Stimulated activated CD8-positive, alpha-beta memory T cell treated with anti-CD3 and anti-CD28 coated beads, Interleukin-4, amount 100 ng/mL, for 1 hour (primary cell): ENCODE measurements at places on chromosomes 13 and 19.
A peak's percentile ranks its signal among the peaks of the same experiment; 100 is the strongest.

- DNase-seq, result no peak
Measured at GRCh38 chr13:19606152-19606551, 27.3 kb upstream of the MPHOSPH8 start.

GRCh38 chr13:98147521-98147920 is 4.6 kb downstream of the FARP1 start:
- no peak for DNase-seq

DNA sequence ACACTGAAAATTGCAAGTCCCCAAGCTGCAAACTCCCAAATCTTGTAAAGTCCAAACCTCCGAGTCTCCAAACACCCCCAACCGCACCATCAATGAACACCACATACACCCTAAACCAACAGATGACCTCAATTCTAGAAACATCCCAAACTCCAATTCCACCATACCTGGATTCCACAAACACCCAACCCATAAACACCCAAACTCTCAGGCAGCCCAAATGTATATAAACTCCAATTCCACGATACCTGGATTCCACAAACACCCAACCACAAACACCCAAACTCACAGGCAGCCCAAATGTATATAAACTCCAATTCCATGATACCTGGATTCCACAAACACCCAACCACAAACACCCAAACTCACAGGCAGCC is 470 bp downstream of the C3 start:
- DNase-seq, result no peak

DNA sequence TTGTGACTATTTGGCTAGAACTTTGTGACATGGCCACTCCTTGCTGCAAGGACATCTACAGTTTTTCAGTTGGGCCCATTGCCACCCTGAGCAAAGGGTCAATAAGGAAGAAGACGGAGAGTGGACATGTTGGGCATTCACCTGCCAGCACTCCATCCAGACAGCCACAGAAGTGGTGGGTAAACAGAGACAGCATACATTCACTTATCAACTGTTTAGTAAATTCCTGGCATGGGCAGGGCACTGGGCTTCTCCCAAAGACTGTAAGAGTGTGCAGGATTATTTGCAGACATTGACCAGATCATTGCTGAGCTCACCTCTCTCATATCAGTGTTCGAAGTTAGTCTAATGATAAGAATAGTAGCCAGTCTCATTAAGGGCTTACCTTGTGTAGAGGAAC is 29.2 kb downstream of the SIPA1L3 start:
- DNase-seq, result no peak

DNA sequence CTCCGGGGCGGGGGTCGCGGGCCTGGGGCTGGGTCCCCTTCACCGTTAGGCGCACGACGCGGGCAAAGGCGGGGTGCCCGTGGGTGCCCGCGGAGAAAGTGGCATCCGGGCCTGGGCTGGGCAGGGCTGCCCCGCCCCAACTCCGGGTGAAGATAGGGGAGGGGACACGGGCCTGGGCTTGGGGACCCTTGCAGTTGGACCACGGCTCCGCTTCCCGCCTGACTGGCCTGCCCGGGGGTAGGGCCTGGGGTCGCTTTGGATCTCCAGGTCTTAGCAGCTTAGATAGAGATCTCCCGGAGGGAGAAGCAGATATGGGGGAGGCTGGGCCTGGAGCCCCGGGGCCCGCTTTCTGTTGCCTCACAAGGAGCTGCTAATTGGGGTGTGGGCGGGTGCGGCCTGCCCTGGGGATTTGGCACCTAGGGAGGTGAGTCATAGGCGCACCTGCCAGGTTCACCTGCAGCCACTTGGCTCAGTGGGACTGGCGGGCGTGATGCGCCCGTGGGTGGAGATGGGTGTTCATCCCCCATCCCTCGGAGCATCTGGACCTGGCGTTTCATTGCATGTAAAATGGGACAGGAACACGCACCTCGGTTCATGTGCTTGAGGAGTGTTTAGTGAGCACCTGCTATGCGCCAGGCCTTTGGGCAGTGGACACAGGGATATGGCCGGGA is 585 bp downstream of the MAP1S start:
- peak; percentile 9 for DNase-seq

GRCh38 chr13:110812869-110813645 is 99.6 kb downstream of the ING1 start:
- no peak for DNase-seq

- DNase-seq, result no peak
Measured at GRCh38 chr13:31733066-31733465, 6.3 kb upstream of the RXFP2 start.

DNA sequence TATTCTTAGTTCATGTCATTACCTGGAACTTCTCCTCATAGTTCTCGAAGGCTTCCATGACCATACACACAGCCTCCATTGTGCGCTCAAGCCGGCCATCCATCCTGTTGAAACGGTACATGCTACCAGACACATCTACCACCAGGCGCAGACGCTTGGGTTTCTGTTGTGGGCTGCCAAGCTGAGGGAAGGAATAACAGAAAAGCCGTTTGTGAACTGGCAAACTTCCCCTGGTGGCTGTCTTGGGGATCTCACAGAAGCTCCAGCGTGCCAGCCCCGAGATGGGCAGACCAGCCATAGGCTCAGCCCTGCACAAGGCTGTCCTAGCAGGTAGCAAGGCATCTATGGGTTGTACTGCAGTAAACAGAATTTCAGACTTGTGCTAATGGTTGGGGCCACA is 130.1 kb downstream of the RGCC start:
- no peak for DNase-seq

GRCh38 chr19:40205760-40206159 is 12.4 kb downstream of the TTC9B start:
- DNase-seq, result no peak

DNA sequence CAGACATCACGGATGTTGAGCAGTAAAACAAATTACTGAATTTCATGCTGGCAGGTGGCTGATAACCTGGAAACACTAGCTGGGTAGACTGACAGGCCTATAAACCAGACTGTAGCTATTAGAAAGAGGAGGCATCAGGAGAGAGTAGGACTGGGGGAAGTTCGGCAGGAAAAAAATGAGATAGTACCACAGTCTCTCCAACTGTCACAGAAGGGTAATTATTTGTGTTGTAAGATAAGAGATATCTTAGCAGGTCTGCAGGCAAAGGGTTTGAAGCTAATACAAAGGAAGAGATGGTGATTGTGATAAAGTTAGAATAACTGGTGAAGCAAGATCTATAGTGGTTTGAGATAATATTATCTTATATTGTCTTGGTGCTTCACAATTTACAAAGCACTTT is 41.7 kb downstream of the MIPEP start:
- no peak for DNase-seq

DNA sequence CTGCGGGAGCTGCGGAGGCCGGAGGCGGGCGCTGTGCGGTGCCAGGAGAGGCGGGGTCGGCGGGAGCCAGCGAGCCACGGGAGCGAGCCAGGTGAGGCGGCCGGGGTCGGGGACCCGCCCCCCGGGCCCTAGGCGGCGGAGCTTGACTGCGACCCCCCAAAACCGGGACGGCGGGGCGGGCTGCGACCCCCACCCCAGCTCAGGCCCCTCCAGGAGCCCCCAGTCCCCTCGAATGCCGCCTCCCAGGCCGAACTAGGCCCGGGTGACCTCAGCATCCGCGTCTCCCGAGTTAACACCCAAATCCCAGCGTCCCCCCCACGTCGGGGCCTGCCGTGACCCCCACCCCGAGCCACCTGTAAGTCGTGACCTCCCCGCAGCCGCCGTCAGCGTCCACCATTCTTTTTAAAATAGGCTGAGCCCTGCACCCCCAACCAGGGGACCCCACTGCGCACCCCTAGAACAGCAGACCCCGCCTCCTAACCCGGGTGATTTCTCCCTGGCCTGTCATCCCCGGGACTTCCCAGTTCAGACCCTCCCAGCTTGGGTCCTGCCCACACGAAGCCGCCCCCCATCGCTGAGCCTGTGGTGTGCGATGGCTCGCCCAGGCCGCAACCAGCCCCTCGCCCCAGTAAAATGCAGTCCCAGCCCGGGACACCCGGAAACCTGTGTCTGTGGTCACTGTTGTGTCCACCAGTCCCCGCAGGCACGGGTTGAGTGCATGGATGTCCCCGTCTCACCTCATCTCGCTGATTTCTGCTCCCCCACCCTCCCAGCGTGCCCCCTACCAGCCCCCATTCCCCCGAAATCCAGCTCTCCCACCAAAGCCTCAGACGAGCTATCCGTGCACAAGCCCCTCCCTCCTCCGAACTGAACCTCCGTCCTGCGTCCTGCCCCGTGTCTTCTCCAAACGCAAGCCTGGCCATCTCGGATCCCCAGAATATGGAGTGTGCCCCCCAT is 551 bp downstream of the FZR1 start:
- DNase-seq, result no peak

- no peak for DNase-seq
Measured at GRCh38 chr19:16066611-16067104, 9.6 kb upstream of the TPM4 start.

DNA sequence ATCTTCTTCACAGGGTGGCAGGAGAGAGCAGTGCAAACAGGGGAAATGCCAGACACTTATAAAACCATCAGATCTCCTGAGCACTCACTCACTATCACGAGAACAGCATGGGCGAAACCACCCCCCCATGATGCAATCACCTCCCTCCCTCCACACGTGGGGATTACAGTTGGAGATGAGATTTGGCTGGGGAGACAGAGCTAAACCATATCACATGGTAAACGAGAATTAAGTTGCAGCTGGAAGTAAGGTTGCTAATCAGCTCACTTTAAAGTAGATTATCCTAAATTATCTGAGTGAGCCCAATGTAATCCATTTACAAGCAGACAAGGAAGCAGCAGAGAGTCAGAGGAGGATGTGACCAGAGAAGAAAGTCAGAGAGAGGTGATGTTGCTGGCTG is 102.2 kb upstream of the IPO5 start:
- no peak for DNase-seq

- peak; percentile 50 for DNase-seq
Measured at GRCh38 chr19:39502640-39503417, 4.1 kb downstream of the DLL3 start.

DNA sequence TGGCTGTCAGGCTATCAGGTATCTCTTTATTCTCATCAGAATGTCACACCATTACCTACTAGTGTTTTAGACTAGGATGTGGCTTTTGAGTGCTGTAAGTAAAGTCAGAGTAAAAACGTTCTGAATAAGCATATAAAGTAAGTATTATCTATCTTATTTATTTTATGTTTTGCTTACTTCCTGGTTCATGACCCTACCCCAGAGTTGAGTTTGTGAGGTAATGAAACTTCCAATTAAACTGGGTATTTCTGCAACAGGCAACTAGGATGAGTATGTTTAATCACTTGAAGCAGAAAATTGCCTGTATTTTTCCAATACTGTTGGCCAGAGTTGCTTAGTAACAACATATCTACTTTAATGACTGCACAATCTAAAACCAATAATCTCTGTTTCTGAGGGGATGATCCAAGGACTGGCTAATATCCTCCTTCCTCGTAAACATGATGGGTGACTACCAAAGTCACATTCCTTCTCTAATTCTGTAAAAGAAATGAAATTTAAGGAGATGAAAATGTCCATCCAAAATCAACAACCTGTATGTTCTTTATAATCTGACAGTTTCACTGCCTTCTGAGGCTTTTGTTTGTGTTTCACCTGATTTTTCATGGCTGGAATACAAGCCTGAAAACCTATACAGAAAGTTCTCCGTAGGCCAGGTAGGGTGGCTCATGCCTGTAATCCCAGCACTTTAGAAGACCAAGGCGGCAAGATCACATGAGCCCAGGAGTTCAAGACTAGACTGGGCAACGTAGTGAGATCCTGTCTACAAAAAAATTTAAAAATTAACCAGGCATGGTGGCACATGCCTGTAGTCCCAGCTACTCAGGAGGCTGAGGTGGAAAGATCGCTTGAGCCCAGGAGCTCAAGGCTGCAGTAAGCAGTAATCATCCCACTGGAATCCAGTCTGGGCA is 83.1 kb downstream of the ABCC4 start:
- DNase-seq, result no peak

DNA sequence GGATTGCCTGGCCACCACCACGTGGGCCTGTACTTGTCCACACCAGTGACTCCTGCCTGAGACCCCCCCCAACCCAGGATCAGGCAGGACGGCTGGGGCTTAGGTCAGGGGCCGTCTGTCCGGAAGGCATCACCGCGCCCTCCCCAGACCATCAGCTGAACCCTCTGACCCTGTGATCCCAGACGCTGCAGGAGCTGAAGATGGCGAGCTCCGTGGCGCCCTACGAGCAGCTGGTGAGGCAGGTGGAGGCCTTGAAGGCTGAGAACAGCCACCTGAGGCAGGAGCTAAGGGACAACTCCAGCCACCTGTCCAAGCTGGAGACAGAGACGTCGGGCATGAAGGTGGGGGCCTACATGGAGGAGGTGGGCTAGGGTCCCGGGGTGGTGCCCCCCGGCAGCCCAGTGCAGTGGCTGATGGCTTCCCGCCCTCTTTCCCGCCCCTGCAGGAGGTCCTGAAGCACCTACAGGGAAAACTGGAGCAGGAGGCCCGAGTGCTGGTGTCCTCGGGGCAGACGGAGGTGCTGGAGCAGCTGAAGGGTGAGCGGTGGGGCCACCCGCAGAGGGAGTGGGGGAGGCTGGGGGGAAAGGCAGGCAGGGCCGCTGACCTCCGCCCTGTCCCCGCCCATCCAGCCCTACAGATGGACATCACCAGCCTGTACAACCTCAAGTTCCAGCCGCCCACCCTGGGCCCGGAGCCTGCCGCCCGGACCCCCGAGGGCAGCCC is 3.0 kb downstream of the APC2 start:
- DNase-seq, result no peak

- DNase-seq, result no peak
Measured at GRCh38 chr13:24008679-24009078, 111.4 kb upstream of the C1QTNF9B start.

DNA sequence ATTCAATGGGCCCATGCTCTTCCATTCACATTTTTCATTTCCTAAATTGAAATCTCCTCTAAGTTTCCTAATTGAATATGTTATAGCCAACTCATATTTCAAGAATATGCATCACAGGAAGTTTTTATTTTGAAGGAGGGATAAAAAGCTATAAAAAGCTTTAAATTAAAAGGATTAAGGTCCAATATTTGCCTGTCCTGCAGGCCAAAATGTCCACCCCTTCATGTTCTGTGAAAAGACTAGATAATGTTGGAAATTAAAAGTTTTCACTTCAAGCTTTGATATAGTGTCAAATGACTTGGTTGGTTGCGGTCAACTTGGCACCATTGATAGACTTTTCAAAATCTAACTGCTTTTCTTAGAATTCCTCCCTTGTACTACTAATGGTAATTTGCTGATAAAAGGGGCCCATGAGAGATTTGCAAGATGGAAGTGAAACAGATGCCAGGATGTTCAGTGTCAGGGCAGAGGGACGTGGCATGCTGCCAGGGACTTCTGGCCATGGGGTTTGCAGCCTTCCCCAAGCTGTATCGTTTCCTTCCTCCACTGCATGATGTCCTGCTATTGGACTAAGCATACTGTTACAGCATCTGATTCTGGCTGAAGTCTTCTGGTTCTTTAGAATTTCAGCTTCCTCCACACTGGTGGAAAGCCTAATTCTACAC is 547.3 kb upstream of the MIR17HG start:
- DNase-seq, result no peak
